Fibroblast of skin of left quadriceps (primary cell): ENCODE measurements at places on chromosomes 5 and 9.

DNA sequence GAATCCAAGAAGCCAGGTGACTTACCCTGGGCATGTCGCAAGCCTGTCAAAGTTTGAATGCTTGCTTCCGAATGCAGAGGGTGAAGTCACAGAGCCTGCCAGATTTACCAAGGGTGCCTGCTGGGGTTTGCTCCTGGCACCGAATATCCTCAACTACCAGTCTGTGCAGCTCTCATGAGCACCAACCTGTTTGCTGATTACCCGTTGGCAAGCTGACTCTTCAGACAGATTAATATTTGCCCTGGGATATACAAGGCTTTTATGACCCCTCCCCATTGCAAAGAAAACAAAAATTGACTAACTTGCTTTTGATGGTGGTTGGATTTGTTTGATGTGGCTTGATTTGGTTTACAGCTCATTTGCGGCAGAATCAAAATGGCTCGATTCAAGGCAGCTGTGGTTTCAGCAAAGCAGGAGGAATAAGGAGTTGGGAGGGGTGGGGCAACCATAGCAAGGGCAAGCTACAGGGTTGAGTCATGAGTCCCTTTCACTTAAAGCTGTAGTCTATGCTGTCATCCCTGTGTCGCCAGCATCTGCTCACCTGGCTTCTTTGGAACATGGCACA is 82.3 kb upstream of the AGXT2 start:
- DNase-seq: no peak

- DNase-seq: peak; percentile 44
Measured at GRCh38 chr9:4077499-4078102, 222.3 kb downstream of the GLIS3 start.

DNA sequence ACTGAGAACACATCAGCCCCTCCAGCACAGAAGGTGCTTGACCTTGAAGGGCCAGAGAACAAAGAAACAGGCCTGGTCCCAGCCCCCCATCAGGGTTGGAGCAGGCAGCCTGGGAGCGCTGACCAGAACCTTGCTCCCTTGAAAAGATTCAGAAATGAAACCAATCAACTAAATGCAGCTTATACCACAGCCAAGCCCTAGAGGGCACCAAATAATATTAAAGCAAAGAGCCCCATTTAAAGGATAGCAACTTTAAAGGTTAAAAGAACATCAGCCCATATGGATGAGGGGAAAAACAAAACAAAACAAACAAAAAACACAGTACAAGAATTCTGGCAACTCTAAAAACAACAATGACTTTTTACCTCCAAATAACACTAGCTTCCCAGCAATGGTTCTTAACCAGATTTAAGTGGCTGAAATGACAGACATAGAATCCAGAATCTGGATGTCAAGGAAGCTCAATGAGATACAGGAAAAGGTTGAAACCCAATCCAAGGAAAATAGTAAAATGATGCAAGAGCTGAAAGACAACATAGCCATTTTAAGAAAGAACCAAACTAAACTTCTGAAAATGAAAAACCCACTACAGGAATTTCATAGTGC is 471.9 kb downstream of the MTRR start:
- no peak for DNase-seq

GRCh38 chr9:18907927-18908625 is 124.9 kb downstream of the SAXO1 start:
- DNase-seq: no peak

DNA sequence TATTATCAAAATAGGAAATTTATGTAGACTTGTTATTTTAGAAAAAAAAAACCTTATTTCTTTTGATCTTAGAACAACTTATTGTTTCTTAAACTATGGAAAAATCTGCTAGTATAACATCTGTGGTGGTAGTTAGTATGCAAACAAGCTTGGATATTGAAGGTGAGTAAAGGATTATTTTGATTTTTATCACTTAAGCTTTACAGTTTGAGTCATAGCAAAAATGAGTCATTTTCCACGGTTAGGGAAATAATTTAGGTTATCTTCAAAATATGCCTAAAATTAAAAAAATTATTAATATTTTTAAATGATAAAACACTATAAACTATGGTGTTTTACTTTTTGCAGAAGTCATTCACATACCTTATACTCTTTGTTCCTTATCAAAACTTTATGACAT is 107.2 kb upstream of the DHFR start:
- DNase-seq: no peak

GRCh38 chr5:172891716-172892421 is 57.8 kb downstream of the ERGIC1 start:
- DNase-seq: no peak

DNA sequence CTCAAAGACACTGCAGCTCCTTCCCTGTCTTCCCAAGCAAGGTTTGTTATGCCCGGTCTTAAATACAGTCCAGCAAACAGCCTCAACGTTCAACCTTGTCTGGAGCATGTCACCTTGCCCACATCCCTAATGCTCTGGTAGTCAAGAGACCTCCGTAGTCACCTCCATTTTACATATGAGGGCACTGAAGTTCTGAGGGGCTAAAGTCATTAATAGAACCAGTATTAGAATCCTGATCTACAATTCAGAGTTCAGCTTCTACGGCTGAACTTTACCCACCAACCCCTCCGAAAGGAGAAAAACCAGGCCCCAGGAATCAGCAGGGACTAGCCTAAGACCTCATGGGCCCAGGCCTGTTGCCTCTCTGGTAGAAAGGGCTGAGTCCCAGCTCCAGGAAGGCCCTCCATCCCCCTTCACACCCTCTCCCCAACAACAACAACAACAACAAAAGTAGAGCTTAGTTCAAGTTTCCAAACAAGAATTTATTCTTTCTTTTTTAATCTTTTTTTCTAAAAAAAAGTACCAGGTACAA is 795 bp upstream of the STOML2 start:
- no peak for DNase-seq

GRCh38 chr9:68841276-68842052 is 136.4 kb downstream of the PIP5K1B start:
- DNase-seq: no peak

GRCh38 chr5:11909471-11909870 is 5.2 kb upstream of the CTNND2 start:
- DNase-seq: no peak

DNA sequence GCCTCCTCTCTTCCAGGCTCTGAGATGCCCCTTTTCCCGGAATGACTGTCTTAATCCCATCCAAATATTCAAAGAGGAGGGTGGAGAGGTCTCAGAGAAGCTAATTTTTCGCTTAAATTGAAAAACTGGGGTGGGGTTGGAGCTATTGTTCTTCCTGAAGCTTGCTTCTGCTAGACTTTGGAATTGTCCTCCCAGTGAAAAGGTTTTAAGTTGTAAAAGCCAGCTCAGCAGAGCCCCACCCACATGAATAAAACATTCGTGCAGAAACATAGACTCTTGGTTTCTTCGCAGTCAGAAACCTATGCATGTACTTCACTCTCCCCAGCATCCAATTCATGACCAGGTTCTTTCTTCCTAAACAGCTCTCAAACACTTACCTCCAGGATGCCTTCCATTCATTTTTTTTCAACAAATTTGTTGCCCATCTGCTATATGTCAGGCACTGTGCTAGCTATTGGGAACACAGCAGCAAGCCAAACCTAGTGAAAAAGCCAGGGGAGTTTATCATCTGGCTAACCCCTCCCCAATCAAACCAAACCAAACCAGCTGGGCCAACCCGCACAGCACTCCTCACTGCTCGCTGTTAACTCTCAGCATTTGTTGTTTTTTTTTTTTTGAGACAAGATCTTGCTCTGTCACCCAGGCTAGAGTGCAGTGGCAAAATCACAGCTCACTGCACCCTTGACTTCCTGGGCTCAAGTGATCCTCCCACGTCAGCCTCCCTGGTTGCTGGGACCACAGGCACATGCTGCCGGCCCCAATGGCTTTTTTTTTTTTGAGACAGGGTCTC is 37.9 kb upstream of the OCLN start:
- no peak for DNase-seq

DNA sequence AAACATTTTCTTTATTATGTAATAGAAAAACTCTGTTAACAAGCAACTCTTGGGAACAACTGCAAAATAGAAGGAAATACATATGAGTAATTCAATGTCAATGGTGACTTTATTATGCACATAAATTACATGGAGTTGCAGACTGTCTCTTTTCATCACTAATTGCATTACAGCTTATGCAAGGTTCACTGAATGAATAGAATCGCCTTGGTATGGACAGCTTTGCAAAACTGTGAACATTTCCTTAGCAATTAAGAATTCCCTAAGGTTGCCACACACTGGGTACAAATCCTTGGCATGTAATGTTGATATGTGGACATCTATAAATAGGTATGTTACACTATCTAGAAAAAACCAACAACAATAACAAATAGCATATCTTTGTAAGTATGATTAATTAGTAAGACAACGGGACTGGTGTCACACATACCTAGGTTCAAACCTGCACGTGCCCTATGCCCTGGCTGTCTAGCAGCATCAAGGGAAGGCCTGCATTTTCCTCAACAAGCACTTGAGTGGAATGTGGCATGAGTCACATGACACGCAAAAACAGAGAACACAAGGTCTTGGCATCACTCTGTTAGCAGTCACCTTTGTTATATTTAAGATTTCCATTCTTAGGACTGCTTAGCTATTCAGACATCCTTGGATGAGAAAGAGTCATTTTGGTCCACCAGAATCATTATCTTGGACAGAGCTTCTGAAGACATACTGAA is 263.9 kb downstream of the CTNND2 start:
- DNase-seq: no peak

DNA sequence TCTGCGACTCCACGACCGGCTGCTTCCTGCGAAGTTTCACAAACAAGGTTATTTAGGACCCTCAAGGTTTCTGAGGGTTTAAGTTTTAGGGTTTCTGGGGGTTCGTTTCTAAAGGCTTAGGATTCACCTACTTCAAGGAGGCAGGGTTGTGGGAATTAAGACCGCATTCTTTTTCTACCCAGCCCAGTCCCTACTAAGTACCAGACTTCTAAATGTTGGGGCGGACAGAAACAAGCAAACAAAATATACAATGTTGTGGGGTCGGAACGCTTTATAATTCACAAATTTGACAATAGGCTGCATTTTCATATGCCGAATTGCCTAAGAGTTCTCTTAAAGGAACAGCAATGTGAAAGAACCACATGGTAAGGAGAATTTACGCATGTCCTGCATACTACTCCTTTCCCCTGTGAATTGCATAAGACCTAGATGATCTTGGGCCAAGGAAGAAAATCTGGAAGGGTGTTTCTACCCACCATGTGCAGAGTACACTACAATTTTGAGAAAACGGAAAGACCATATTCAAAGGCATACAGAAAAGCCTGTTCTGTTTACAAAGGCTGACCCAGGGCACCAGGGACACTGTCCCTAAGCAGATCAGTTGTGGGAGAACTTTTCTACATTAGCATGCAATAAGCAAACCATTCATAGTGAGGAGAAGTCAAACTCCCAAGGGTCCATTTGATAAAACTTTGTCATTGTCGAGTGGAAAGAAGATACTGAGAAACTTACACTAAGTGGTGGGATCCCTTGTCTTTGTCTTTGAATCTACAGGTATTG is 457.3 kb downstream of the RAB3C start:
- no peak for DNase-seq

DNA sequence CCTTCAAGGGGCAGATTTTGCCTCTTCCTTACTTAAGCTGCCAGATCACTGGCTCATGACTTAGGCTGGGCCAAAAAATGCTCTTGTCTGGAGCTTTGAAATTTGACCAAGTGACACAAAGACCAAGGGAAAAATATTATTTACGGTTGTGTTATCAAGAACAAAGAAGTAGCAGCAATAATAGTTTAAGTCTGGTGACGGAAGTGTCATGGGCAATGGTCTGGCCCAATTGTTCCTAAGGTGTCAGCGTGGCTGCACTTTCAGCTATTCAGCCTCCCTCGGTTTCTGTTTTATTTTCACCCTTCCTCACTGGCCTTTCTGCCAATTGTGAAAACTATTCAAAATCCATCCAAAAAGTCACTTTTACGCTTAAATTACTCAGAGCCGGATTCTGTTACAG is 185.3 kb downstream of the CDH18 start:
- no peak for DNase-seq

DNA sequence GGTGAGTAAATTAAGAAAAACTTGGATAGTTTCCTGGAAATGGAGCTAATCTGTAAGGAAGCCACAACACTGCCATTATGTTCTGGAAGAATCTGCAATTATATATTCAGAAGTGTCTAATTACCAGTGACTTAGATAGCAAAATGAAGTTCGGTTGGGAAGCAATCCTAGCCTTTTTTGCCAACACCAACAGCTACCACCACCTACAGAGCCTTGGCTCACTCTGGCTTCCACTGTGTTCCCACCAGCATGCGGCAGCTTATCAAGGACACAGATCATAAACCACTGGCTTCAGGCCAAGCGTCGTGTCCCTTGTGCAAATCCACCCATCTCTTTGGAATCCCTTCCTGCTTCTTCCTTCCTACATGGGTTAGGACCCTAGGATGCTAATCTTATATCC is 118.0 kb upstream of the PCA3 start:
- no peak for DNase-seq

DNA sequence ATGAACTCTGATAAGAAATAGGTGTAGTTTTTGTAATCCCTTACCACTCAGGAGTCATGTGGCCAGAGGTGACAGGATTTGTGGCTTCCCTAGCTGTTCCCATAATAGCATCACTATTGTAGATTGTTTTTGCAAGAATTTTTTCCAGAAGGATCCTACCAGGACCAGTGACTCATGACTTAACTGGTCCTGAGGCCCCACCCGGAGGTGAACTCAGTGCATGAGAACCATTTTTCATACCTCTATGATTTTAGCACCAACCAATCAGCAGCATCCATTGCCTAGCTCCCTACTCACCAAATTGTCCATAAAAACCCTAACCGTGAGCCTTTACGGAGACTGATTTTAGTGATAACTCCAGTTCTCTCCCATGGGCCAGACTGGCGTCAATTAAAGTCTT is 484.8 kb downstream of the PSAT1 start:
- no peak for DNase-seq

GRCh38 chr9:82939451-82939850 is 123.5 kb downstream of the RASEF start:
- no peak for DNase-seq

DNA sequence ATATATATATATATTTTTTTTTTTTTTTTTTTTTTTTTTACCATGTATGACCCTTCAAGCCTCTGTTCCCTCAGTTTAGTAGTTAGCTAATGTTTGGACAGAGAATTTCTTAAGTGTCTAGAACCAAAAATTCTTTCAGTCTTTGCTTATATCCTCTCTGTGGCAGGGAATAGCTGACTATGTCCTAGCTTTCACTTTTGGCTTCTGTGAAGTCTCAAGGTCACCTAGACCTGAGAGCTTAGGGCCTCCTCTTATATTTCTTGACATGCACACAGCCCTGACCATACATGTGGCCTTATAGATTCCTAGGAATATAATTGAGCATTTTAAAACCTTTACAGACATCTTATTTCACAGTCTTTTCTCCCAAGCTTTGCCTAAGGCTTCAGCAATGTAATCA is 930.8 kb upstream of the CDH9 start:
- DNase-seq: no peak

GRCh38 chr9:73093740-73094379 is 57.8 kb upstream of the ANXA1 start:
- DNase-seq: no peak
